ENCODE measurements at places on chromosomes 7 and 10.

DNA sequence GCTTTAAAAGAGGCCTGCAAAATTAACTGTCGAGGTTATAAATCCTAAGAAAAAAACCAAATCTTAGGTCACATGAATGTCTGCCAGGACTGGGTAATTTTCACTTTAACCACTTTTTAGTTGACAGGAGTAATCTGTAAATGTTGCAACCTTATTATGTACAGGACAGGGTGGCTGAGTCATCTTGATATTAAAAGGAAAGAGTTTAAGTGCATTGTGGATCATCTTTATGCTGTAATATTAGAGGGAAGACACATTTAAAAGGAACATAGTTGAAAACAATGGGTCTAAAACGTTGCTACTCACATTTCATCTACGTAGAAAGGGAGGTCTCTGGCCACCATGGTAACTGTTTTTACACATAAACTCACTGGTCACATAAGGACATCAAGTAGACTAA is 115.5 kb downstream of the LSMEM1 start:
- no peak for DNase-seq

DNA sequence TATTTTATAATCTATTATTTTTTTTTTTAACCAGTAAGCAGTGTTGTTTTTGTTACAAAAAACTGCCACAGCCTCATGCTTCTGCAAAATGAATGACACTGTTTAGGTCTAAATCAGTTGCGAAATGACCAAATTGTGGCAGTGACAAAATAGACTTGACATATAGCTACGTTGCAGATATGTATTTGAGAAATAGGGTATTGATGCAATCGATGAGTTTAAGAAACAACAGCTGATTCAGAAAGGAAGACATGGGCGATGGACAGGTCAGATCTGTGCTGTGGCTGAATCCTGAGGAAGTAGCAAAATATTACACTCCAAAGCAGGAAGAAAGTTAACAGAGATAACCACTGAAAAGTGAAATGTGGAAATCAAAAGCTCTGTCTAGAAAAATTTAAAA is 89.0 kb upstream of the STEAP4 start:
- no peak for DNase-seq

DNA sequence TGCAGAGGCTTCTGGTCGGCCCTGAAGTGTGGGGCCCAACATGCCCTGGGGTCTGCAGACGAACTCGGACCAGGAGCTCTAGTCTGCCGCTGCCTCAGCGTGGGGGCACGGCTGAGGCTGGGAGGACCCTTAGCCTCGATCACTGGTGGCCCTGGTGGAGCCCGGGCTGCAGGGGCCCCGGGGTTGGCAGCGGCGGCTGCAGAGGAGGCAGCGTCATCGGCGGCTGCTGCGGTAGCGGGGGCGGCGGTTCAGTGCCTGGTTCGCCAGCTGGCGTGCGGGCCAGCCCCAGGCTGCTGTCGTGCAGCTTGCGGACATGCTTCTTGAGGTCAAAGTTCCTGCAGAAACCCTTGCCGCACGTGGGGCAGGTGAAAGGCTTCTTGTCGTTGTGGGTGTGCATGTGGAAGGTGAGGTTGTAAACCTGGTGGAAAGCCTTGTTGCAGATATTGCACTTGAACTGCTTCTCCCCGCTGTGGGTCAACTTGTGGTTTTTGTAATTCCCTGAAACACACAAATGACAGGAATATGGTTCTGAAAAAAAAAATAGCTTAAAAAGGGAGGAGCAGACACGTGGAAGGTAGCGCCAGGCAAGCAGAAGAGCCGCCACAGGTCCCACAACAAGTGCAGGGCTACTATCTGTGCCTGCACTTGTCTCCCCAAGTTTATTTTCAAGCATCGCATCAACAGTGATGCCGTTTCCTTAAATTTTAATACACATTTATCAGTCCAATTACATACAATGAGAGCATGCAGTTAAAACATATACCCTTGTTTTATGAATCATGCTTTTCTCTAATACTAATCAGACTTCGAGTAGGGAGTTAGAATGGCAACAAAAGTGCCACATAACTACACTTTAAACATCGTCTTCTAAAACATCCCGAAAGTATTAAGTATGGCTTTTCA is 2.4 kb downstream of the FEZF1 start:
- DNase-seq: no peak

- DNase-seq: no peak
Measured at GRCh38 chr10:30238836-30239235, 110.2 kb downstream of the MTPAP start.

GRCh38 chr7:80622541-80622940 is 15.9 kb upstream of the CD36 start:
- DNase-seq: no peak

- DNase-seq: no peak
Measured at GRCh38 chr7:8338206-8338605, 76.2 kb upstream of the ICA1 start.

DNA sequence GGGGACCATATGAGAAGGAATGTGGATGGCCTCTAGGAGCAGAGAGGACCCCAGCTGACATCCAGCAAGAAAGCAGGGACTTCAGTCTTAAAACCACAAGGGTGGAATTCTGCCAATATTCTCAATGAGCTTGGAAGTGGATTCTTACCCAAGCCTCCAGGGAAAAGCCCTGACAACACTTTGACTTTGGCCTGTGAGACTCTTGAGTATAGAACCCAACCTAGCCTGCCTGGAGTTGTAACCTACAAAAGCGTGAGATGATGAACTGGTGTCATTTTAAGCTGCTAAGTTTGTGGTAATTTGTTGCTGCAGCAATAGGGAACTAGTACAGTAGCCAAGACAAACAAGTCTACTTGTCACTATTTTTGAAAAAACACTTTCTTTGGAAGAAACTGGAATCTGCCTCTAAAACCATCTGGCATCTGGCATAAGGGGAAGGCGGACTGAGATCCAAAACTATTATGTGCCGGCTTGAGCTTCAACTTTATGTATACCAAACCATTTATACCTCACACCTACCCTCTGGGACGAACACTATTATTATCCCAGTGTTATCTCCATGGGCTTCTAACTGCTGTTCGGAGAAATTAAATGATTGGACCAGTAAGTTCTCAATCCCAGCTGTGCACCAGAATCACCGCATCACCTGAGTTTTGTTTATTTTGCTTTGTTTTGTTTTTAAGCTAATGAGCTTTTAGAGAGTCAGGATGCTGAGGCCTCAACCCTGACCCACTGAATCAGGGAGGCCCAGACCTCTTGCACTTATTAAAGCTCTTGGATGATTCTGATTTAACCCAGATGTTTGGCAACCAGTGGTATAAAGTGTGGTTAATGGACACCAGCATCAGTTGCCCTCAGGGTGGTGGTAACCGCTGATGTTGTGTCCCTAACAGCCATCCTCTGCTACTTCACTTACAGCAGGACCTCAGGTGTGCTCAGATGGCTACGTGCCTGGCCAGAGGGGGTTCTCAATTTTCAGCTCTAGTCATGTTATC is 83.0 kb downstream of the C1GALT1 start:
- DNase-seq: no peak

GRCh38 chr10:107398115-107398514 is 233.6 kb upstream of the SORCS1 start:
- DNase-seq: no peak

DNA sequence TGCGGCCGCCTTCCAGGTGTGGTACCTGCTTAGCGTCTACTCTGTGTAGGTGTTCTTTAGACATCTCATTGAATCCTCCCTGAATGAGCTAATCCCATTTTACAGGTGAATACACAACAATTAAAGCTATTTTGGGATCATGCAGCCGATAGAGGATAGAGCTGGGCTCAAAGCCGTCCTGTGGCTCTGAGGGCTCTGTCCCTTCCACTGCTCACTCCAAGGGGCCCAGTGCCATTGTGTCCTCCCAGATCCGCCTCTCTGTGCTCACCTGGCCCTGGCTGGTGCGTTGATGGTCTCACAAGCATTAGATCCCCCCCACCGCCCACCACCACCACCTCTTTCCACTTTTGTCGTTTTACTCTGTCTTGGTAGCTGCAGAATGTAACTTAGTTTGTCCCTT is 13.1 kb downstream of the NPTX2 start:
- DNase-seq: no peak

DNA sequence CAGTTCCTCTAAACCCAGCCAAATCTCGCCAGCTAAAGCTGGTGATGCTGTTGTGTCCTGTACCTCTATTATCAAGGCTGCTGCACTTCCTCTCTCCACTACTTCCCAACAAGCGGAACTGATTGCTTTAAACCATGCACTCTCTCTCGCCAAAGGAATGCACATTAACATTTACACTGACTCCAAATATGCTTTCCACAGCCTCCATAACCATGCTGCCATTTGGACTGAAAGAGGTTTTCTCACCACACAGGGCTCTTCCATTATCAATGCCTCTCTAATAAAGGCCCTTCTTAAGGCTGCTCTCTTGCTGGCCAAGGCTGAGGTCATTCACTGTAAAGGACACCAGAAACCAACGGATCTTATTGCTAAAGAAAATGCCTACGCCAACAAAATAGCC is 11.4 kb upstream of the LRRC61 start:
- DNase-seq: no peak

GRCh38 chr10:64148607-64149006 is 627.4 kb downstream of the REEP3 start:
- DNase-seq: no peak

- no peak for DNase-seq
Measured at GRCh38 chr10:61960396-61961120, 59.1 kb downstream of the ARID5B start.

DNA sequence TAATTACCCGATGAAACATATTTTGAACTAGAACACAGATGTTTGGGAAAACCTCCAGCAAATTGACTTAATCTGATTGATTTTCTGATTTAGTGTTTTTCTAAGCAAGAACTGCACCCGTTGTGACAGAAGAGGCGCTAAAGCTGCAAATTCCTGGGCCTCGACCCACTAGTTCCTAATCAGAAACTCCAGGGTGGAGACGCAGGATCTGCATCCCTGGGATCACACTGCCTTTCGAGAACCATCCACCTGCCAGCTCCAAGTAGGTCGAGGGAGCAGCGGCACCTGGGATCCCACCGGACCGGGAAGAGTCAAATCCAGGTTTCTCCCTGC is 136.8 kb upstream of the CDCA7L start:
- no peak for DNase-seq

- DNase-seq: no peak
Measured at GRCh38 chr10:101607124-101607523, 19.0 kb downstream of the DPCD start.

GRCh38 chr7:129122751-129123509 is 21.6 kb upstream of the TSPAN33 start:
- DNase-seq: no peak
